ENCODE measurements at places on chromosomes 3 and 15. TPM values are rescaled to one million over a fixed set of nuclear protein-coding genes. Genes with fewer than 3 reads are reported as not detected.

The CRYBG3 gene
- 59.3 TPM for total RNA-seq

The MFAP1 gene
- total RNA-seq = 17.3 TPM

The ANKUB1 gene
- total RNA-seq = 2.8 TPM

The MINAR1 gene
- total RNA-seq = 0.98 TPM

Measured in sciatic nerve (tissue), 2 donors.